ENCODE measurements at places on chromosomes 4 and X.

DNA sequence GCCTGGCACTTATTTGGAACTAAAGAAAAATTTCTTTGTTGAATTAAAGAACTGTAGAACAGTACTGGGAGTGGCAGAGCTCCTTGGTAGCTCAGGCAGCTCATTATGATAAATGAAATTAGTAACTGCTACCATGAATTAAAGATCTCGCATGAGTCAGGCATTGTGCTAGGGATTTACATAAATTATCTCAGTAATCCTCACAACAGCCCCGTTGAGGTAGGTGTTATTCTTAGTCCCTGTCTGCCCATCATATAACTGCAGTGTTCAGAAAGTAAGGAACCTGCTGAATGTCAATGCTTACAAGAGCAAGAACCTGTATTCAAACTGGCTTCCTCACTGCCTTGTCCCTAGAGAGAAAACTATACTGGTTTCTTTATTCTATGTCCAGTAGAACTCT is 108.3 kb downstream of the NLGN4X start:
- no peak for DNase-seq

DNA sequence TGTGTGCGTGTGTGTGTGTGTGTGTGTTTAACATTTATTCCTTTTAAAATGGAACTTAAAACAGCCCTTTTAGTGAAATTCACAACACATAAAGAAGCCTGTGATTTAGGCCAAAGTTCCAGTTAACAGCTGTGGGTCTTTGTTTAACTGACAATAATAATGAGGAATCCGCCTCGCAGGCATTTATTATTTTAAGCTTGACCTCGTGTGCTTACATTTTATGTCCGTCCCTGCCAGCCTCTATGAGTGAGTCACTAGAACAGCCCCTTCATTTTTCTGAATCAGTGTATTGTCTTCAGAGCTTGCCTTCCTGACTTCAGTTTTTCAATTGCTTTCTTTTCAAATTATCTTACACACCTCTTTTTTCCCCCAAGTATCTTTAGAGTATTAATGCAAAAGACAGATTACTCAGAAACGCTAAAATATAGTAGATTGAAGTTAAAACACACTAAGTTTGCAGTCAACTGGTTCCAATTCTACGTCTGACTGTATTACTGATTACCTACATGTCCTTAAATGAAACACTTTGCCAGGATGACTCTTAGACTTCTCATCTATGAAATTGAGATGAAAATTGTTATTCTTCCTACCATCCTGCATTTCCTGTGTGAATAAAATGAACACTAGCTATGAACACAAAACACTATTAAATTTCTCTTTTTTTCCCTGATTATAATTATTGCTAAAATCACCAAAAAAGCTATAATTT is 319.6 kb upstream of the HS3ST1 start:
- no peak for DNase-seq

DNA sequence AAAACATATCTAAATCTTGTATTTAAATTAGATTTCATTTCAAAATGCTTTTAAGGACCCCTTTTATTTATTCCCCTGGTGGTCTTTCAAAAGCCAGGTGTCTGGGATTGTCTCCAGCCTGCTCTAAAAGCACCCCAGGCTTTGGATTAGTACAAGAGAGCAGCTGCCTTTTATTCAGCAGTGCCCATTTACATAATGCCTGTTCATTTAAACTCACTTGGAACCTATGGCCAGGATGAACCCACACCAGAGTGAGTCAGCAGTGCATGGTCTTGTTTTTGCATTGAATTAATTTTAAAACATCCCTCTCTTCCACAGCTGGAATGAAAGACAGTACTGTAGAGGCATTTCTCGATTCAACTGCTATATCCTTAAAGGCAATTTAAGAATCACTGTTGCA is 64.1 kb upstream of the TENM3 start:
- DNase-seq = no peak

GRCh38 chr4:184849185-184849584 is 23.4 kb upstream of the ACSL1 start:
- DNase-seq = no peak

- DNase-seq = no peak
Observed at GRCh38 chr4:166519774-166520173, 646.7 kb downstream of the TLL1 start.

DNA sequence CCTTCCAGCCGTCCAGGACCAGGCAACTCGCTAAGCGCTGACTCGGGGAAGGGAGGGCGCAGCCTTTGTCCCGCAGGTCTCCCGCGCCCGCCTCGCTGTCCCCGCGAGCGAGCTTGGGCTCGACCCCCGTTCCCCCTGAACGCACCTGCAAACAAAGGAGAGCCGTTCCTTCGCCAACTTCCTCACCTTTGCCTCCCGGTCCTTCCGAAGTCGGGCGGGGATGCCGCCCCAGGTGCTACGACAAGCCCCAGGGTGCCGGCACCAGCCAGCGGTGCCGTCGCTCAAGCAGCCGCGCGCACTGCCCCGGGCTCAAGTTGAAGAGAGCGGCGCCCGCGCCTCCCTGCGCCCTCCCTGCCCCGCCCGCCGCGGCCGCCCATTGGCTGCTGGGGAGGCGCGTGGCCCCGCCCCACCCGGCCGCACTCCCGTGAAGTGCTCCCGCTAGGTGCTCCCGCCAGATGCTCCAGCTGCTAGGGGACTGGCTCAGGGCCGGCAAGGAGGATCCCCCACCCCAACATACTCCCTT is 107.1 kb downstream of the NSUN7 start:
- peak; percentile 60 for DNase-seq

DNA sequence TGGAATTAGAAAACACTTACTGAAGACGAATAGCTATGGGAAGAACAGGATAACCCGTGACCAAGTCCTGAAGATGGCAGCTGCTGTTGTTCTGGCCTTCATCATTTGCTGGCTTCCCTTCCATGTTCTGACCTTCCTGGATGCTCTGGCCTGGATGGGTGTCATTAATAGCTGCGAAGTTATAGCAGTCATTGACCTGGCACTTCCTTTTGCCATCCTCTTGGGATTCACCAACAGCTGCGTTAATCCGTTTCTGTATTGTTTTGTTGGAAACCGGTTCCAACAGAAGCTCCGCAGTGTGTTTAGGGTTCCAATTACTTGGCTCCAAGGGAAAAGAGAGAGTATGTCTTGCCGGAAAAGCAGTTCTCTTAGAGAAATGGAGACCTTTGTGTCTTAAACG is 2.4 kb downstream of the AGTR2 start:
- no peak for DNase-seq

- DNase-seq = no peak
Observed at GRCh38 chrX:38881727-38882126, 80.5 kb downstream of the MID1IP1 start.

DNA sequence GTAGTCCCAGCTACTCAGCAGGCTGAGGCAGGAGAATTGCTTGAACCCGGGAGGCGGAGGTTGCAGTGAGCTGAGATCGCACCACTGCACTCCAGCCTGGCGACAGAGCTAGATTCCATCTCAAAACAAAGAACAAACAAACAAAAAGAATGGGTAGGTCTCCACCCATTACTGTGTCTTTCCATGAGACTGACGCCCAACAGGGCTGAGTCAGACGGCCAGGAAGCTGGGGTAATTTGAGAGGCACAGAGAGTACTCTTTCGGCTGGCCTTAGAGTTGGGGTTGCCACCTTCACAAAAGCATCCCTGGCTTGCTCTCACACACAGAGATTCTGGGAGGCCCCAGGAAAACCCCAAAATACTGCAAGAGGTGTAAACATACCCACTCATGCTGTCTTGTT is 72.0 kb upstream of the DHRSX start:
- no peak for DNase-seq

DNA sequence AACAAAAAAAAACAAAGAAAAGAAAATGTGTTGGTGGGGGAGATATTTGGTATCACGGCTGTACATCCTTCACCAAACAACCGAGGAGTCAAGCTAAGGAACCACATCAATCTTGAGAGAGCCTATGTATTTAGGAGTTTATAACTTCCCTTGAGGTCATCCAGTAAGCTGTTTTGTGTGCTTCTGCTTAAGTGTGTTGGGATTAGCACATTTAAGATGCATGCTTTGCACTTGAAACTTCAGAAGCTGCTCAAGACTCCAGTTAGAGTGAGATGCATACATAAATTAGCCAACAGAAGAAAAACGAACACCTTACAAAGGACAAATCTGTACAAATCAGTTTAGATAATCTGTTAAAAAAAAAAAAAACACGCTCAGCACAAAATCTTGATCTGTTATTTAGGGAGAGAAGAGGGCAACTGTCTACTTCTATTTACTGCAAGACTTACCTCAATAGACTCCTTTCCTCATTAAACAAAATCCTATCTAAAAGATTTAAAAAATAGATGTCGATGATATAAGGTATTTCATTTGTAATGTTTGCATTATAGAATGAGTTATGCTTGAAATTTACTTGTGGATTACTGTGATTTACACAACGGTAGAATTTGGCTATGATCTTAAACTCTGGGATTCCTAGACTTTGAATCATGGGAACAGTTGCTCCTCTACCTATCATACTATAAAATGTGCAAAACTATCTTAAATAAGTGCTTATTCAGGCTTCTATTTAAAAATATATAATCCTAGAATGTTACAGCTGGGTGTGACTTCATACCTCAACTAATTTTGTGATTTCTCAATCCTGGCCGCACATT is 53.8 kb upstream of the NAP1L5 start:
- no peak for DNase-seq

GRCh38 chrX:19515615-19516105 is 352 bp upstream of the MAP3K15 start:
- DNase-seq = no peak

DNA sequence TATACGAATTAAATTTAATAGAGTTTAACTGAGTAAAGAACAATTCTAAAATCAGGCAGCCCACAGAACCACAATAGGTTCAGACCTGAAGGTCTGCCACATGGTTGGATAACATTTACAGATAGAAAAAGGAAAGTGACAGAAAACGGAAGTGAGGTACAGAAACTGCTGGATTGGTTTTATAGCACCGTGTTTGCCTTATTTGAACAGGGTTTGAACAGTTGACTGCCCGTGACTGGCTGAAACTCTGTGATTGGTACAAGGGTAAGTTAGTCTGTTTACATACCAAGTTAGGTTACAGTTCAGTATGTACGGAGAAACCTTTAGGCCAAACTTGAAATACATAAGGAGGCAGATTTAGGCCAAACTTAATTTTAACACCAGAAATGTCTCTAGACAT is 64.1 kb upstream of the ATXN3L start:
- DNase-seq = no peak

DNA sequence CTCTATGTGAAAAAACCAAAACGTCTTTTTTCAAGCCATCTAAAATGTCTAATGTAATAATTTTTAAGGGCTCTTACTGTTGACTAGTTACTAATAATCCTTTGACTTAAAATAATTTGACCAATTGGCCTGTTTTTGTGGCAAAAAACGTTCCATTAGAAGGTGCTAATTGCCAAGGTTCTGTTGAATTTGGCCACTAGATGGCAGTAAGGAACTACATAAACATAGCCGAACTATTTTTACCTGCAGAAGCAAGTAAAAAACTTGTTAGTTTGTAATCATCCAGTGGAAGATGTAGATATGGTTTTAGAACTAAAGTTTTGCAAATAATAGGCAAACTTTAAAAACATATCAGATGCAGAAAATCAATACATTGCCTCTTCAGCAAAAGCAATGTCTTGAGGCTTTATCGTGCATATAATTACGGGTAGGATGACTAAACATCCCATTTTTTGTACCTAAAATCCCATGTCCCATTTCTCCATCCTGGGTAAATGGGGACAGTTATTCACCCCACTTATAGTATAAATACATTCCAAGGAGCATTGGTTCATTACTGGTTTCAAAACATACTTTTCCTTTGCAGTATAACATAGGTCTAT is 57.6 kb downstream of the PROM1 start:
- DNase-seq = no peak

- no peak for DNase-seq
Observed at GRCh38 chr4:159305129-159305528, 202.2 kb downstream of the RAPGEF2 start.

DNA sequence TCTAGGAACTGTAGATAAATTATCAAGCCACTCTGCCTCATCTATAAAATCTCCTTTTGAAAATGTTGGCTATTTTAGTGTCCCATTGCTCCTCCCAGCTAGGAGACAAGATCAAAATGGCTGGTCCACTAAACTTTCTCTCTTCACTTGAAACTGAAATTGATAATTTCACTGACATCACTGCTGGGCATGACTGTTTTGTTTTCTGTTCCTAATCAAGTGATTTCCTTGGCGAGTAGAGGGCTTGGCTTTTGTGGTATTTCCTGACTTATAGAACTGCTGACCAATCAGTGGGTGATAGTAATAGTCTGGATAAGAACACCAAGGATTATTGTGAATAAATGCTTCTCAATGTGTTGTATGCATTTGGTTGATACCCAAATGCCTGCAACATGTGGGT is 2152.9 kb downstream of the ARAP2 start:
- DNase-seq = no peak

DNA sequence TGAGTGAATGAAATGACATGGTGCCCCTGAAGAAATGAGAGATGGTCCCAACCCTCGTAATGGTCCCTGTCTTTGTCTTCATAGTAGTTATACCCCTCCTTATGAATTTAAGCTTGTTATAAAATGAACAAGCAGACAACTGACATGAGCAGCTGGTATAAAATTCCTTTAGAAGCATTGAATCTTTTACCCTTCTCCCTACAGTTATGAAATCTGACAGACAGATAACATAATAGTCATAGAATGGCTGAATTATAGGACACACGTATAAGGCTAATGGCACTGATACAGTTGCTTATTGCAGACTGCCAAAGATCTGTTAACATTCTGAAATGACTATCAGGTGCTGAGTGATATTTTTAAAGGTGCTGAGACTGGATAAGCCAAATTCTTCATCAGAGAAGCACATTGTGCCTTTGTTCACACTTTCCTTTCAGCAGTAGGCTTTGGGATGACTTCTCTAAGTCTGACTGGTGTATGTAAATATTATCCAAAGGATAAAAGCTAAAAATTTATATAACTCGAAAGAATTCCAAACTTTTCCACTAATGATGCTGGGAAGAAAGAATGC is 47.4 kb upstream of the PDGFC start:
- no peak for DNase-seq

- DNase-seq = no peak
Observed at GRCh38 chr4:26985873-26986272, 125.2 kb downstream of the STIM2 start.

- DNase-seq = no peak
Observed at GRCh38 chr4:10461850-10462400, 4.7 kb upstream of the ZNF518B start.

GRCh38 chrX:141733371-141733770 is 34.8 kb upstream of the SPANXD start:
- no peak for DNase-seq

DNA sequence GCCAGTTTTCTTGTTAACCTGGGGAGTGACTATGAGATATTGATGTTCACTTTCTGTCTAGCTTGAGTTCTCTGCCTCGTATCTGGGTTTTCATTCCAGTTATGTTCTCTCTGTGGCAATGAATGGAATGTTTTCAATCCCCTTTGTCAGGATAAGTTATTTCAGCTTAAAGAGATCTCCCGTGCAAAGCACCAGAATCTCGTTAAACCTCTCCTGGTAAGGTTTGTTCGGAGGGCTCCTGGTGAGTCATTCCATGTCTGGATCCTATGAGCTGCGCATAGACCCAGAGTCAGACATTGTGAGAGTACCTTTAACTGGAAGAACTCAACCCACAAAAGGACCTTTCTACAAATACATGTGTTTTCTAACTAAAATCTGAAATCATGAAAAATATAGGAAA is 51.0 kb downstream of the KDR start:
- no peak for DNase-seq

Data from stimulated activated CD4-positive, alpha-beta T cell treated with anti-CD3 and anti-CD28 coated beads, Interleukin-1b, Interleukin-23, amount 100 ng/mL, for 4 hours (primary cell).